Activated CD4-positive, CD25-positive, alpha-beta regulatory T cell treated with anti-CD3 and anti-CD28 coated beads, Interleukin-2, amount 50 U/mL, for 16 hours (primary cell): ENCODE measurements at places on chromosomes 1 and 21.

GRCh38 chr1:233005703-233006102 lies 55.3 kb downstream of the NTPCR start:
- no peak for DNase-seq

DNA sequence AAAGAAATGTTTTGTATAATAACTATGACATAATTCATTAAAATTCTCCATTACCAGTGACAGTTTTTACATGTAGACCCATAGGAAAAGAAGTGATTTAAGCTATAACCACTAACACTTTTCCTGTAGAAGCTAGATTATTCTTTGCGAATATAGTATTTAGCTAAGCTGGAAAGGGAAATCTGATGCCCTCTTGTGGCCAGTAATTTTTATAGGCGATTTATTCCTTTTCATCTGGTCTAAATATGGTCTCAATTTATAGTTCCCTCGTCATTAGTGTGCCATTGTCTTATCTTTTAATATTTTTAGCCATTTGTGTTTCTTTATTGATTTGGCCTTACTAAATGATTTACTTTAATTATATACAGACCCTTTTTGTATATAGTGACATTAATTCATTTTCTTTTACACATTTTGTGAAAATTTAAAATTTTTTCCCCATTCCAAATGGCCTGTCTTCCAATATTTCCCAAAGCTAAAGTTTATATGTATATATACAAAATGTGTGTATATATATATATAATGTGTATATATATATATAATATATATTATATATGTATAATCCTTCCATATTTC lies 26.7 kb downstream of the BTG3 start:
- DNase-seq: no peak

DNA sequence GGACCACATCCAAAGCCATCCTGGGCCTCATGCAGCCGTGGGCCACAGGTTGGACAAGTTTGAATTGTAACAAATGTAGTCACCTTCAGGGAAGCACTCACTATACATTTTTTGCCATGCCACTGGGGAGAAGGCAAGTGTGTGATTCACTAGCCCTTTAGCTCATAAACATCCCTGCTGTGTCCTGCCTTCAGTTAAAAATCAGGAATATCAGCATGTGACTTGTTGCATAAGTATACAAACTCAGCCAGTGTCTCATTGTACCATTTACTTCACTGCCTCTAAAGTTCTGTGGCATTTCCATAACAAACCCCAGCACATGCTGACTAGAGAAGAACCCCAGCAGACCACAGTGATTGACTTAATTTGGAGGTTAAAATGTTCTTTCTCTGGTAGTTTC lies 142.0 kb upstream of the C1orf105 start:
- DNase-seq: no peak

GRCh38 chr1:82387012-82387366 lies 586.3 kb downstream of the ADGRL2 start:
- no peak for DNase-seq

DNA sequence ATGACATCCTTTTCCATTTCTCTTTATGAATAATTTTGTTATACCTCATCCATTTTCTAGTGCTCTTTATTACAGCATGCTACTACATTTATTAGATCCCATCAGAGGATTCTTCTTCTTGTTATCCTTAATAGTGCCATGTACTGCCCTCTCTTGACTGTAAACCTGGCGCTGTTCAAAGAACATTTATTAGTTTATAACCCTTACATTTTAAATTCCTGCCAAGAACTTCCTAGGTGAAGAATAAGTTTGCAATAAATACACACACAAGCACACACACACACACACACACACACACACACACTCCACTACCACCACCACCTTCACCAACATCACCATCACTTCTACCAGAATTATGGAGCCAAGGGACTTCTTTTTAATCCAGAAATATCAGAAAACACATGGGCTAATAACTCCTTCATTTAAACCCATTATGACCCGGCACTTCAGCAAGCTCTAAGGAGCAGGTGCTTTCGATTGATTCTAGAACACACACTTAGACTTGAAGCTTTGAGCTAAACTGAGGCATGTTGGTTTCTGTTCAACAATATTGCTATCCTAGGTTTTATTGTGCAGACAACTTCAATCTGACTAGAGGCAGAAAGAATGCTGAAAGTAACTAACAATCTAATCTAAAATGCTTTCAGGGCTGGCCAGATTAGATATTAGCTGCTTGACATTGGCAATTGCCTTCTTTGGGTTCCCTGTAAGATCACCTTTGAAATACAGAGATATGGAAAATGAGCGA lies 556.8 kb downstream of the LMO4 start:
- no peak for DNase-seq

DNA sequence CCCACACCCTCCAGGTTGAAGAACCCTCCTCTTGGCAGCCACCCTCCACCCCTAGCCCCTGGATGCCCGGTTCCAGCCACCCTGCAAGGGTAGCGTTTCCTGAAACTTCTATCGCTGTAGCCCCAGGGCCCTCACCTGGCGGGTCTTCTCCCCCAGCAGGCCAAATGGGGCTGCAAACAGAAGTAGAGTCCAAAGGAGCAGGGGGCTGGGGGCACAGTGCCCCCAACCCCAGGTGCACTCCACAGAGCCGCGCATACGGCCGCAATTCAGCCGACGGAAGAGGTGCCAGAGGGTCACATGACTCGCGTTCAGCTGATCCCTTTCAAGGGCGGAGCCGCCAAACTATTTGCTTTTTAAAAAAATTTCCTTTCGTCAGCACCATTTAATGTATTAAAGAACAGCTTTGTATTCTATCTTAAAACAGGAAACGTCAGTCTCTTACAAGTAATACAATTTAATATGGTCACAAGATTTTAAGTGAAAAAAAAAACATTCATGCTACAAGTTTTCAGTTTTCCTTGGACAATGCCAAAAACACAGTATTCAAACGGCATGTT lies at the start of gene GLMP:
Gene GLMP (minus strand): TSS at position 289 of the 557 bp plus-strand sequence. CDS start 34 bp downstream, at position 255.
- DNase-seq: peak; percentile 25

- no peak for DNase-seq
Observed at GRCh38 chr1:41434748-41435449, 49.6 kb downstream of the EDN2 start.

DNA sequence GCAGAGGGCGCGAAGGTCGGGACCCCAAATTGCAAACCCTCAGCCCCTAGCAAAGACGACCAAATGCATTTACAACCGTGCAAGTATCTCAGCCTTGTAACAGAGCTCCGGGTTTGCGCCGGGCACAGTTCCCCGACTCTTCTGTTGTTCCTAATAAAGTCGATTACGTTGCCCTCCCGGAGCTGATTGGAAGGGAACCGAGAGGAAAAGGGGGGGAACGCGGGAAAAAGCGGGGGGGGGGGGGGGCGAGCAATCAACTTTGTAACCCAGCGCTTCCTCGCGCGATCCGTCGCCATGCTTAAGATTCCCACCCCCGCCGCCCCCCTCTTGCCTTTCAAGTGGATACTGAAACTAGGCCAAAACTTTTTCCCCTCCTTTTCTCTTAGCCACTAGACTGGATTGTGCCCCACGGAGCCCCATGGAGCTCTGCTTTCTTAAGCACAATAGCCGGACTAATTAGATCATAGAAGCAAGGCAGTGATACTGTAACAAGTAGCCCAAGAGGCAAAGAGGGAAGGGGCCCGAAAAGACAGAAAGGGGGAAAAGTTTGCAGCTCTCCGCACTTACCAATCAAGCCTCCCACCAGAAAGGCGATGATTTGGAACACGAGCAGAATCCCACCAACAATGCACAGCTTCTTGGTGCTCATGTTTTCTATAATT lies 565 bp downstream of the WLS start:
- no peak for DNase-seq

GRCh38 chr1:5918275-5918649 lies 74.0 kb downstream of the NPHP4 start:
- no peak for DNase-seq

GRCh38 chr1:114456586-114456985 lies 54.4 kb downstream of the TRIM33 start:
- DNase-seq: no peak

DNA sequence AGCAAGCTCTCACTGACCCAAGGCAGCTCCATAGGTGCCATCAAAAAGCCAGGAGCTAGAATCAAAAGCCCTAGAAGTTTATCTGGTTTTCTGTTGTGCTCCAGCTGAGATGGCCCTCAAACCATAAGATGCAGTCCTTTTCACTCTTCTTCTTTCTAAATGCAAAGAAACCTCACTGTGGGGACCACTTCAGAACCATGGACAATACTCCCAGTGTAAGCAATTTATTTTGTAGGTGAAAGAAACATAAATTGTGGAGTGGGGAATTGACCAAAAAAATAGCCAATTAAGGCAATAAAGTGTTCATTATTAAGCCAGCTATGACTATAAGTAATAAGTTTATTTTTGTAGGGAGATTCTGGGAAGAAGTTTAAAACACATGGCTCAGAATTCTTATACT lies 1399.9 kb downstream of the PLA2G4A start:
- no peak for DNase-seq

- DNase-seq: no peak
Observed at GRCh38 chr1:7629465-7630195, 141.5 kb upstream of the VAMP3 start.

DNA sequence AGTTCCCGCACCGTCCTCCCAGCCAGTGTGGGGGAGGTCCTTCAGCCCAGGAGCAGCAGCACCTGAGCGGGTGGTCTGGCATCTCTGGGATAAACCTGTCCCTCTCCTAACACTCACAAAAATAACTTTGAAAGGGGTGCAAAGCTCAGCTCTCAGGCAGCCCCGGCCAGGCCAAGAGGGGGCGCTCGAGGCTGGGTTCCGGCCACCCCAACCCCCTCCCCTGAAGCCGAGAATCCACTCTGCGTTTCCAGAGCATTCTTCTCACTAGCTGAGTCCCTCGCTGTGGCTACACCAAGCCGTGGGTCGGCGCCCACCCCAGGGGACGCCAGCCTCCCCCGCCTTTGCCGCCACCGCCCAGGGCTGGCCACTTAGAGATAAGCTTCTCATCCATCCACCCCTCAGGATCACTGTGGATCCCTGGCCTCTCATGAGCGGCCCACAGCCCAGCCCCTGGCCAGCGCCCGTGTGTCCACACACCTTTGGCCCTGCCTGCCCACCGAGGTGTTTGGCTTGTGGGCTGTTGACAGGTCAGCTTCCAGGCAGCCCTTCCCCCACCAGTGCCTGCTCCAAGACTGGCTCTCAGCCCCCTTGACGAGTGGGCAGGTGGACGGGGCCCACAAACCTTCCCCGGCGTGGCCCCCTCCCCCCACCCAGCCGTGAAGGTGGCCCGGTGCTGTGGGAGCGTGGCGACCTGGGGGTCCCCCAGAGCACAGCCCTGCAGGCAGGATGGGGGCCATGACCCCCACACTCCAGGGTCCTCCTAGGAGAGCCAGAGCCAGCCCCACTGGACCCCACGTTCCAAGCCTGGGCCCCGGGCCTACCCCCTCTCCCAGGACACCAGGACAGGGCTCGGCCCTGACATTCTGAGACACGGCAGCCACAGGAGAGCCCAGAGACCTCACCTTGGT lies 1.9 kb downstream of the FTCD start:
- no peak for DNase-seq

DNA sequence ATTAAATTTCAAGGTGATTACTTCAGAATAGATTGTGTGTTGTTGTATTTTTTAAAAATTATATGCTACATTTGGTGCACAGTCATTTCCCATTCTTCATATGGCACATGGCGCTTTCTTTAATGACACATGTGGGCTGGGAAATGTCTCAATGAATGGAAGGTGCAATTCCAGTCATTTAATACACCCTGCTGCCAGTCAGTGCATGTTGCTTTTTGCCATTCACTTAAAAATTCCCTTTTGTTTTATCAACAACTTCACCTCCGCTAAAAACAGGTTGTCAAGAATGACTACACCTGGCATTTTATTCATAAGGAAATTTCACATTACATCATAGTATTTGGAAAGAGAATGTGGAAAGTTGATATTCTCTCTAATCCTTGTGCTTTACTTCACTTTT lies 716.4 kb upstream of the ADAMTS5 start:
- no peak for DNase-seq

- DNase-seq: peak; percentile 30
Observed at GRCh38 chr1:116569776-116570357, 959 bp downstream of the CD58 start.

GRCh38 chr1:69587391-69587790 lies 19.7 kb downstream of the LRRC7 start:
- no peak for DNase-seq

GRCh38 chr1:119001181-119002027 lies 13.3 kb upstream of the TBX15 start:
- DNase-seq: no peak

- no peak for DNase-seq
Observed at GRCh38 chr1:7097938-7098592, 312.8 kb downstream of the CAMTA1 start.

- no peak for DNase-seq
Observed at GRCh38 chr1:182391028-182391361, 595 bp downstream of the GLUL start.

DNA sequence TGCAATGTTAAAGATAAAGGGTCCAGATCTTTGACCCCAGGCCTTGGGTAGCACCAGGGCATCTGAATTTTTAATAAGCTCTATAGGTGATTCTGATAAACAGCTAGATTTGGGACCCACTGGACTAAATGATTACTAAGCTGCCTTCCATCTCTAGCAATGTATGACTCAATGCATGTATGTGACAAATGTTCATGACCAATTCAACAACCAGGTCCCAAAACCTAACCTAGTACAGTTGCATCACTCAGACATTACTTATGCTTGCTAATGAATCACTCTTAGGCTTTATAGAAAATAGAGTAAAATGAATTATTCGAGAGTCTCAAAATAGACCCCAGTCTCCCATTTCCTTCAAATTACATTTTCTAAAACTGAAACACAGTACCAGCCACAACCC lies 35.5 kb downstream of the RCAN1 start:
- no peak for DNase-seq

DNA sequence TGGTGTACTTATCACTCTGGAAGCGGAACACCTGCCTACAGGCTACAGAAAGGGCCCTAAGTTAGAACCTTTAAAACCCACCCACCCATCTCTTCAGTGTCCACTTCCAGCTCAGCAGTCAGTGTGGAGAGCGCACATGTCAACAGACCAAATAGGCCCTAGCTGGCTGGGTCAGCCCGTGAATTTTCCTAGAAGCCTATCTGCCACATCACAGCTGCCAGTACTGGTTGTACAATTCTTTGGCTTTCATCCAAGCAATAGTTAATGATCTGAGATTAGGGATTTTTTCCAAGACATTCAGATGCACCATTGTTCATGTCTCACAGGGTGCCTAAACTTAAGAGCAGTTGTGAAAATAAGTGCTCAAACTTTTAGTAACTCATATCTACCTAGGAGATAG lies 197.1 kb downstream of the KCNK2 start:
- no peak for DNase-seq

DNA sequence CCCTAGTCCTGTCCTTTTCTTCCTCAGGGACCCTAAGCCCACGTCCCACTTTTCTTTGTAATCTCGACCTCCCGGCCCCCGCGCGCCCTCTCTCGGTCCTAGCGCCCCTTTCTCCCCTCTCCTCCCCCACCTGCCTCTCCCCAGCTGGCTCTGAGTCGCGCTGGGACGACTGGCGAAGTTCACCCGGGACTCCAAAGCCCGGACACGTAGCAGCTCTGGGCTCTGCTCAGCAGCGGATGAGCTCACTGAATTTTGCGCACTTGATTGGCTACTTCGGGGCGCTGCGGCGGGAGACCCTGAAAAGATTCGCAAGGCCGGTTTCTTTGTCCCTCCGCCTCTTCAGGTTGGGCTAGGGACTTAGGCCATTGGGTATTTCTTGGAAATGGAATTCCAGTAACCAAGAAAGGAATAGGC lies 16.3 kb upstream of the ACKR1 start:
- no peak for DNase-seq

- DNase-seq: no peak
Observed at GRCh38 chr1:25973610-25974321, 24.1 kb downstream of the PAFAH2 start.

- no peak for DNase-seq
Observed at GRCh38 chr1:198919667-198920398, 281.0 kb downstream of the PTPRC start.

GRCh38 chr1:191993549-191993948 lies 164.7 kb upstream of the RGS18 start:
- no peak for DNase-seq
